Fibroblast of lung (primary cell): ENCODE measurements at places on chromosomes 16 and 17. TPM values are rescaled to one million over a fixed set of nuclear protein-coding genes. Genes with fewer than 3 reads are reported as not detected.

CD300LB gene
- polyA plus RNA-seq = not detected in 2 replicates

CNGB1 gene
- not detected in 2 replicates for polyA plus RNA-seq

NUDT21 gene
- 132 and 136 TPM in 2 replicates for polyA plus RNA-seq

TMC8 gene
- polyA plus RNA-seq = 0.02 TPM in 1 of 2 replicates, not detected in the other

PYCARD gene
- 15.4 and 18.4 TPM in 2 replicates for polyA plus RNA-seq

MYH13 gene
- not detected in 2 replicates for polyA plus RNA-seq

CRYBA1 gene
- polyA plus RNA-seq = not detected in 2 replicates
